ENCODE measurements at places on chromosomes 2 and 18.
A peak's percentile ranks its signal among the peaks of the same experiment; 100 is the strongest.

DNA sequence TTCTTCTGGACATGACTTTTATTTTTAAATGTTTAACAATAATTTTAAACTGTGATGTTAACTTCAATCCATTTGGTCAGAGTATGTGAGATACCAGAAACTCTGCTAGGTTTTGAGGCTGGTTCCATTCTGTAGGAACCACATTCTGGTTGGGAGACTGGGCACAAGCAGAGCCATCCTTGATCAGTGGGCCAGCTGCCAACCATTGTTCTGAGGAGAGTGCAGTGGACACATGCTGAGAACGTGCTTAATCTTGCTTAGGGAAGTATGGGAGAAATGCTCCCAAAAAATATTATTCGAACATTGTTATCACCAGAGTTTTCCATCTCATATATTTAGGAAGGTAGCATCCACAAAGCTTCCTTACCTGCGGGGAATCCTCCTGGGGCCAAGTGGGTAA is 155.8 kb downstream of the RTN4 start:
- no peak for DNase-seq

GRCh38 chr2:179818546-179818945 is 42.9 kb downstream of the ZNF385B start:
- DNase-seq, result no peak

DNA sequence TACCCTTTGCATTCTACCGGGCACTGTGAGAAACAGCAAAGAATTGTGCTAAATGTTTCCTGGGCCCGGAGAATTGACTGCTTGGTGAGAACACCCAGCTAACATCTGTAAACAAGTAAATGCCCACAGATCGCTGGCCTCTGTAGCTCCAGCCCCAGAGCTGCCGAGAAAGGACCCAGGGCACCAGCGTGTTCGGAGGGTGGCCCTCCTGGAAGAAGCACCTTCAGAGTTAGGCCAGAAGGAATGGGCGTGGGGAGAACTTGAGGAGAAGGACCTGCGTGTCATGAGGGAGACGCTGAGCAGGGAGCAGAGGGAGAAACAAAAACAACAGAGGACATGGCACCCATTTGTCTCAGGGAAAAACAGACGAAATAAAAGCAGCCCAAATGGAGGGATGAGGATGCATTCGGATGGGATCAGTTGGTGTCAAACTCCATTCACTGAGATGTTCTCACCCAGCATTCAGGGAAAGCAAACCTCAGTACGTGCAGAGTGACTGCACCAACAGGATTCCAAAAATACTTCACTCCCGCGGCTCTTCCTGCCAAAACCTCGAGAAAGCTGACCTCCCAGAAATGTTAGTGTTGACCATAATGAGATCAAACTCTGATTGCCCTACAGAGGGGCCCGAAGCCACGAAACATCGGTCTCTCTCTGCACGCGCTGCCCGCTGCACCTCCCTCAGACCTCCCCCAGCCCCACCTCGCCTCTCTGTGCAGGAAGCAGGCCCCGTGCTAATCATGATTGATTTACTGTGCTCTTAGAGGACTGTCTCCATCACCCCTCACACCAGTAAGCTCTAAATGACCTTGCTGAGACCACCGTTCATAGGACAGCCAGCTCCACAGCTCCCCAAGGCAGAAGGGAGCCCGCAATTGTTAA is 376.3 kb upstream of the SALL3 start:
- DNase-seq, result no peak

- DNase-seq, result peak; percentile 25
Observed at GRCh38 chr2:119753041-119753929, 6.4 kb upstream of the PTPN4 start.

DNA sequence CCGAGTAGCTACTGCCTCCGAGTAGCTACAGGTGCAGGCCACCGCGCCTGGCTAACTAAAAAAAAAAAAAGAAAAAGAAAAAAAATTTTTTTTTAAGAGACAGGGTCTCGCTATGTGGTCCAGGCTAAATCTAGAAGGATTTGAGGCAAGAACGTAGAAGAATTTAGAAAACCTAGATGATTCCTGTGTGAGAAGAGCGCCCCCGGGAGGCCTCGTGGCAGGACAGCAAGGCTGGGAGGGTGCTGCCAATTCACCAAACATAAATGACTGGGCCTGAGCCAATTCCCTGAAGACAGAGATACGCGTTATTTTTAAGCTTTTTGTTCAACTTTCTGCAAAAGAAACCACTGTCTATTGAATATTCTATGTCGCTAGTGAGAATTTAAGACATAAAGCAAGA is 90.1 kb upstream of the TGFA start:
- no peak for DNase-seq

- DNase-seq, result no peak
Observed at GRCh38 chr2:182639971-182640370, 76.1 kb upstream of the DNAJC10 start.

DNA sequence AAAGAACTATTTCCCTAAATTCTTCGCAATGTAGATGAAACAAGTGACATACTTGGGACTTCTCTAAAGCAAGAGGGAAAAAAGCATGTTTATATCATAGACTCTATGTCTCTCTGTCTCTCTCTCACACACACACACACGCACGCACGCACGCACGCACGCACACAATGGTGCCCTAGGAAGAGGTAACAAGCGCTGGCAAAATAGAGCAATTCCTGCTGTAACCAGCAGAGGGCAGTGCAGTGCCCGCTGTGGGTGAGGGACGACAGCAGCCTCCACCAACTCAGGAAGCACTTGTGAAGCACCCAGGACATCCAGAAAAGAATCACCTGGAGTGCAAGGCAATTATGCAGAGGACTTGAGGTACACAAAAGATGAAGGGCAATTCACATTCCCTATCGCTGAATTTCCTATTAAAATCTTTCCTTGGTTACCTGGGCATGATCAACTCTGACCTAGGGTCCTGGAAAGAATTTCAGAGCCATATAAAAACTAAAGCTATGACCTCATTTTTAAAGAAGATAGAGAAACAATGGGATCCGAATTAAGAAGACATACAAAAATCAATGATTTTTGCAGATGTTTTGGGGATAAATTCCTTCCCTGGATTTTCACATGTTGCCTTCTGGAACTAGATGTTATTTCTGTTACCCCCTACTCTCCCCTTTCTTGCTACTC is 166.4 kb downstream of the PDE11A start:
- peak; percentile 34 for DNase-seq

DNA sequence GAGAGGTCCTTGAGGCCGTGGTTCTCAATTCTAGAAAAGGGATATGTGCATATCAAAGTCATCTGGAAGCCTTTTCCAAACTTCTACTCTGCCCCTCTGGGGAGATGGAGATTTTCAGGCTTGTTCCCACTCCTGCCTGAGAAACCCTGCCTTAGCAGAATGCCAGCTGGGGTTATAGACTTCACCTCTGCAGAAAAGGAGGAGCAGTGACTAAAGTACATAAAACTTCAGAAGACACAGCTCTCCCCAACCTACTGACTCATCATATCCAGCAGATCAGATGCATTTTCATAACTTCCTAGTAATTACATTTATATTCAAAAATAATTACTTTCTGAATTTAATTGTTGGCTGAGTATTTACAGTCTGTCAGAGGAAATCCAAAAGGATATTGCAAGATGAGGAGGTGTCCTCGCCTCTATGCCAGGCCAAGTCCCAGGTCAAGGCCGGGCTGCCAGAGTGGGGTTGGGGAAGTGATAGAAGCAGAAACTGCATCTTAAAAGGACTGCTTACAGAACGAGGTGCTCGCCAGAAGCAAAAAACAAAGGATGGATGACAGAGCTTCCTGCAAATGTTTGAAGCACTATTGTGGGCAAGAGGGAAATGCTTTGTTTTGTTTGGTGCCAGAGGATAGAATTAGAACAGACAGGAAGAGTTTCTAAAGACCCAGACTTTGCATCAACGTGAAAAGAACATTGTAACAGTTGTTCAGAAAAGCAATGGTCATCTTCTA is 75.6 kb upstream of the APCDD1 start:
- no peak for DNase-seq

GRCh38 chr18:76351961-76352581 is 143.0 kb downstream of the ZNF516 start:
- DNase-seq, result no peak

DNA sequence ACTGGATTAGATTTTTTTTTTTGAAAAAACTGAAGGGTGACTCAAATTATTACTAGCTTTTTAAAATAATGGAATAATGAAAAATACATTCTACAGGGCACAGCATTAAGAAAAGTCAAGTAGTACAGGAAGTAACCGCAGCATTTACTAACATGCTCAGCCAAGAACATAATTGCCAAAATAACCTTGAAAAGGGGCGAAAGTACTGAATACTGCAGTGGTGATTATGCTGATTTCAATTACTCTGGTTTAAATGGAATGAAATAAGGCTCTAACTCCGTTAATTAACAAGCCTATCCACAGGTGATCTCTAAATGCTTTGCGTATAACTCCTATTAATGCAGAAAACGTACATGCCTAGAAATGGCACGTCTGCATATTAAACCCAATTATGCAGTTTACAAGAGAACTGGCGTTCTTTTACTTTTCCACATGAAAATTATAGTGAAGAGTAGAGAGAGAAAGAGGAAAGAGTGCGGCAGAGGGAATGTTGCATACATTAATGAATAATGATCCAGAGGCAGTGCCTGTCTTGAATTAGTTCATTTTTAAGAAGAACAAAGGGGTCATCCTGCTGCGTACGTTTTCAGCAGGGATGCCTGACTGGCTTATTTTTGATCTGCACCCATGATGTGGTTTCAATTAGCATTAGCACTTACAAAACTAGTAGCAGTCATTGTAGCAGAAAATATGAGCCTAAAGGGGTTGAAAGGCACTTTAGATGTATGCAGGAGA is 612.4 kb downstream of the NYAP2 start:
- DNase-seq, result no peak

- DNase-seq, result no peak
Observed at GRCh38 chr2:44549099-44549471, 187.3 kb downstream of the CAMKMT start.

- no peak for DNase-seq
Observed at GRCh38 chr2:63680455-63680854, 91.7 kb downstream of the MDH1 start.

DNA sequence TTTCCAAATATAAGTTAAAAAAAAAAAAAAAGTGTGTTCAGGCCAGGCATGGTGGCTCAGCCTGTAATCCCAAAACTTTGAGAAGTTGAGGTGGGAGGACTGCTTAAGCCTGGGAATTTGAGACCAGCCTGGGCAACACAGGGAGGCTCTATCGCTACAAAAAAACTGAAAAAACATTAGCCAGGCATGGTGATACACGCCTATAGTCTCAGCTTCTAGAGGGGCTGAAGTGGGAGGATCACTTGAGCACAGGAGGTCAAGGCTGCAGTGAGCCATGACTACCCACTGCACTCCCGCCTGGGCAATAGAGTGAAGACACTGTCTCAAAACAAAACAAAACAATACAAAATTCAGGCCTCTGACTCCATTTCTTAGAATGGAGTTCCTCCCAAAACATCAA is 9.2 kb downstream of the USP37 start:
- DNase-seq, result no peak

GRCh38 chr18:55988537-55988936 is 400.5 kb upstream of the TCF4 start:
- DNase-seq, result no peak

GRCh38 chr2:109365131-109365530 is 236.1 kb downstream of the SH3RF3 start:
- no peak for DNase-seq

DNA sequence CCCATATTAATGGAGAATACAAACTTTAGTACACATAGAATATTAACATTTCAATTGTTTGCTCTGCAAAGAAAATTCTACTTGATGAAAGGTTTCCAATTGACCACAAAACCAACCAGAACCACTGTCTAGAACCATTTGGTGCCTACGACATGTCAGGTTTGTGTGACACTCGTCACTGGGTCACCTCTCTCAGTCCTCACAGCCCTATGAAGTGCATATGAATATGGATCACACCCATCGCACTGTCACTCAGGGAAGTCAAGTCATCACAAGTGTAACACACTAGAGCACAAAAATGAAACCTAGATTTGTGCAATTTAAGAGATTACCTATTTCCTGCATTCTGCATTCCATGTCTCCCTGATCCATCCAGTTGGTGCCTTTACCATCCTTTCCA is 43.7 kb downstream of the PTPN2 start:
- no peak for DNase-seq

- DNase-seq, result no peak
Observed at GRCh38 chr2:234702731-234703225, 205.9 kb upstream of the ARL4C start.

- DNase-seq, result no peak
Observed at GRCh38 chr18:38539371-38539770, 973.8 kb upstream of the CELF4 start.

DNA sequence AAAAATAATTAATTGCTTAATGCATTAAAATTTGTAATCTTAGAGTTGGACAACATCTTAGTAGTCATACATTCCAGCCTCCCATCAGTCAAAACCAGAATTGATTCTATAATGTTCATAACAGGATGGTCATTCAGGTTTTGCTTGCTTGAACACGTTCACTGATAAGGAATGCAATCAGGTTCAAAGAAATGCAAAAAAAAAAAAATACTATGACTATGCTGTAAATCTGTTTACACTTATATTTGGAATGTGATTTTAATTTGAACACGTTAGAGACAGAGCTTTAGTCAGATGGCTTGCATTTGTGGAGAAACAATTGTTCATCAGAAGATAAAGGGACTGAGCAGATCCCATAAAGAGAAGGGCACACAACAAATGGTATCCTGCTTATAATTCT is 131.3 kb upstream of the UNC80 start:
- no peak for DNase-seq

GRCh38 chr2:29481313-29481712 is 366.1 kb downstream of the CLIP4 start:
- no peak for DNase-seq

- DNase-seq, result no peak
Observed at GRCh38 chr2:232649033-232649432, 15.6 kb downstream of the EFHD1 start.

DNA sequence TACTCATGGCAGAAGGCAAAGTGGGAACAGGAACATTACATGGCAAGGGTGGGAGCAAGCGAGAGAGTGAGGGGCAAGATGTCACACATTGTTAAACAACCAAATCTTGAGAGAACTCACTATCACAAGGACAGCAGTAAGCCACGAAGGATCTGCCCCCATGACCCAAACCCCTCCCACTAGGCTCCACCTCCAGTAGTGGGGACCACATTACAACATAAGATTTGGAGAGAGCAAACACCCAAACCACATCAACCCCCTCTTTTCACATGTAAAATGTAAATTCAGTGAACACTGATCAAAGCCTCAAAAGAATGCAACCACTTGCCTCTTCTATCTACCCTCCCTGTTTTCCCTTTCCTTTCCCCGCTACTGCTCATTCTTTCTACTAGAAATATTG is 43.6 kb upstream of the TNP1 start:
- DNase-seq, result no peak

GRCh38 chr2:144390424-144391020 is 129.4 kb downstream of the ZEB2 start:
- no peak for DNase-seq

DNA sequence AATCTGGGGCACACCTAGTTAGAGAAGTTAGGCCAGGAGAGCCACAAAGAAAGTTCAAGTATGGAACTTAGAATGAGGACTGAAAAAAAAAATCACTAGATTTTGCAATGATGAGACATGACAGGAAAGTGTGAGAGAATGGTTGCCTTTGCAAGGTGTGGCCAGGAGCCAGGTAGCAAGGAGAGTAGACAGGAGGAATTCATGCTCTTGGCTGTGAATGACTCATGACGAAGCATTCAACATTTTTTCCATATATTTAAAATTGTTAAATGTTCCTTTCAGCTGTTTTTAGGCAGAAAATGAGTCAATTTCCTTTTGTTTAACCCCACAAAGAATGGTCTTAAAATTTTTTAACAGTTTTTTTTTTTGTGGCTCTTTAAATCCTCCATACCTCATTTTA is 636.9 kb downstream of the PLCL1 start:
- DNase-seq, result no peak

GRCh38 chr2:128798502-128799283 is 480.0 kb upstream of the HS6ST1 start:
- DNase-seq, result no peak

GRCh38 chr2:196066291-196067087 is 2.1 kb downstream of the DNAH7 start:
- DNase-seq, result peak; percentile 34
